ENCODE measurements at places on chromosomes 3 and 15. TPM values are rescaled to one million over a fixed set of nuclear protein-coding genes. Genes with fewer than 3 reads are reported as not detected.

LRRC49 gene
- 10.0 TPM for total RNA-seq

ITIH3 gene
- not detected for total RNA-seq

CCR1 gene
- total RNA-seq = 0.12 TPM

RBP2 gene
- not detected for total RNA-seq

RAB27A gene
- 0.98 TPM for total RNA-seq

CELSR3 gene
- total RNA-seq = 1.4 TPM

DNA sequence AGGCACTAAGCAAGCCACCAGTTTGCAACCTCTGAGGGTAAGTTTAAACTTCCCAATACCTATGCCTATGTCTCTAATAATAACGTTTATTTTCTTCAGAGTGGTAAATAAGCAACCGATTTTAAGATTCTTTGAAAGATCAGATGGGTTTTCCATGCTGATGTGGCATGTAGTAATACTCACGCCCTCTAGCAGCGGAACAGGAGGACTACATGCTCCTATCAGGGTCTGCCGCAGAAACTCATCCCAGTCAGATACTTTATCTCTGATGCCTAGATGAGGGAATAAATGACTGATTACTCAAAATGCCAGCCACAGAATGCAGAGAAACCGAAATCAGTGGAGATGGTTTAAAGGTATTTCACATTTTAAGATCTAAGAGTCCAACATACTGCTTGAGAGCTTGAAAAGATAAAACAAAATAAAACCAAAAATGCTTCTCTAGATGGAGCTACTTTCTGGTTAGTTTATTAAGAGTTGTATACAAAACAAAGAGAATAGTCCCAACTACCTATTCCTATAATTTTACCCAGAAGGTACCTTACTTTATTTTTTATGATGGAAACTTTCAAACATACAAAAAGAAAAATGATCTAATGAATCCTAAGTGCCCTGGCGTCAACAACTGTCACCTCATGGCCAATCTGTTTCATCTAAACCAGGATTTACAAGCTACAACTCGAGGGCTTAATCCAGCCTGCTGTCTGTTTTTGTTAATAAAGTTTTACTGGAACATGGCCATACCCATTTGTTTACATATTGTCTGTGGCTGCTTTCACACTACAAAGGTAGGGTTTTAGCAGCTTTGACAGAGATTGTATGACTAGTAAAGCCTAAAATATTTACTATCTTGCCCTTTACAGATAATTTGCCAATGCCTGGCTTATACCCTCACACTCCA lies 37.5 kb upstream of the STIMATE start:
- peak; percentile 37 for DNase-seq

DNA sequence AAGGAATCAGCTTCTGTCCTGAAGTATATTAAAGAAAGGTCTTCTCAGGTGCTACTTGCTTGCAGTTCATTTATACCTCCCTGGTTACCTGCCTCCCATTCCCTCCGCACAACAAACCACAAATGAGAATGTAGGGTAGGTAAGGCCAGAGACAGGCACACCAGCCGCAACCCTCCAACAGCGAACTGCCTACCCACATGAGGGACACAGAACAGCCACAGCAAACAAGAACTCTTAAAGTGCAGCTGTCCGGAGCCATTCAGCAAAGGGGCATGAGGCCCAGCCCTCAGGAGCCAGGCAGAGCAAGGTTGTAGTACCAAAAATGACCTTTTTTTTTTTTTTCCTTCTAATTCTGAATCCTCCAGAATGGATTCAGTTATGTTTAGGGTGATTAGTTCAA lies 52.4 kb downstream of the SPSB4 start:
- DNase-seq = no peak

- DNase-seq = no peak
Observed at GRCh38 chr15:51234176-51234927, 104.0 kb downstream of the CYP19A1 start.

- DNase-seq = peak; percentile 23
Observed at GRCh38 chr15:80059786-80060355, 395 bp downstream of the ZFAND6 start.

DNA sequence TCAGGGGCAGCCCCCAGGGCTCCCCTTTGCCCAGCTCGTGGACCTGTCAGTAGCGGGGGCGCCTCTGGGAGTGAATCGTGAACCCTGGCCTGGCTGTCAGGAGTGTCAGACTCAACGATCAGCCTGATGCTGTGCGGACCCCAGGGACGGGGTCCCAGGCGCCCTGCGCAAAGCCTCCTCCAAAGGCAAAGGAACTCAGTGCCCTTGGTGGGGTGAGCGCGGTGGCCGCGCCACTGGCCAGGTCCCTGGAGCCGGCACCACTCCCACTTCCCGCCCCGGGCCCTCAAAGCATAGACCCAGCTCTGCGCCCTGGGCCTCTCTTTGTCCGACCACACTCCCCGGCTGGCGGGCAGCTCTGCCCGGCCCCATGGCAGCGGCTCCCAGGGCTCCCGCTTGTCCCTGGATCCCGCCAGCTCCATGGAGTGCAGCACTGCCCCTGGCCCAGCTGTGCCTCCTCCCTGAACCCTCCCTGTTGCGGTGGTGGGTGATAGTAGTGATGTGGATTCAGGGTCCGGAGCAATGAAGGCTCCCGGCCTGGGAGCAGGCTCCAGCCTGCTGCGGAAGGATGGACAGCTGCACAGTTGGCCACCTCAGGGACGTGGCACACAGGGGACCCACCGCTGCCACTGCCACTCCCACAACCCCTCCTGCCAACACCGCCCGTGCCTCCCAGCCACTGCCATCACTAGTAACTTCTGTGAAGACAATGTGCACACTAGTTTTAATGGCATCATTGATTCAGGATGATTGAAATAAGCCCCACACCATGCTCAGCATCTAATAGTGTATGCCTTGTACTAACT lies 263.8 kb downstream of the ZBBX start:
- DNase-seq = no peak
